ENCODE measurements at places on chromosomes 1 and 21. TPM values are rescaled to one million over a fixed set of nuclear protein-coding genes. Genes with fewer than 3 reads are reported as not detected.

SRM gene
- total RNA-seq = 120 TPM

LENEP gene
- total RNA-seq = 1.4 TPM

PHACTR4 gene
- 49.9 TPM for total RNA-seq

WNT2B gene
- 0.40 TPM for total RNA-seq

DNA sequence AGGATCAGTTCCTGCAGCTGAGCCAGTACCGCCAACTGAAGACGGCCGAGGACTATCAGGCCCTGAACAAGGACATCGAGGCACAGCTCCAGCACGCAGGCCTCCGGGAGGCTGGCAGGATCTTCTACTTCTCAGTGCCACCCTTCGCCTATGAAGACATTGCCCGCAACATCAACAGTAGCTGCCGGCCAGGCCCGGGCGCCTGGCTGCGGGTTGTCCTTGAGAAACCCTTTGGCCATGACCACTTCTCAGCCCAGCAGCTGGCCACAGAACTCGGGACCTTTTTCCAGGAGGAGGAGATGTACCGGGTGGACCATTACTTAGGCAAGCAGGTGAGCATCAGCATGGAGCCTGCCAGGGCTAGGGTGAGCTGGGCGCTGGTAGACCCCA, 10.7 kb downstream of the H6PD start:
- H3K4me1 ChIP-seq = peaks cover 23% of the 10 kb centered on the region
- H3K36me3 ChIP-seq = no peaks in the 10 kb centered on the region
- H3K4me3 ChIP-seq = no peak overlapping the region
- no peak for DNase-seq
- no peaks in the 10 kb centered on the region for H3K27me3 ChIP-seq
- no peak overlapping the region for H3K27ac ChIP-seq

GRCh38 chr1:207872621-207873020, 38.3 kb downstream of the CD34 start:
- H3K4me1 ChIP-seq = no peaks in the 10 kb centered on the region
- H3K27me3 ChIP-seq = peaks cover 31% of the 10 kb centered on the region
- H3K27ac ChIP-seq = no peak overlapping the region

- no peak within 1 kb of the TSS for H3K27ac ChIP-seq
- peaks cover 5% of the 10 kb centered on the region for H3K4me1 ChIP-seq
- no peaks in the 10 kb centered on the region for H3K36me3 ChIP-seq
These were observed at the start of gene PRKCZ for GRCh38 chr1:2049718-2050431. Gene PRKCZ (plus strand): TSS chr1:2050411. CDS start chr1:2050631, 220 bp downstream.

DNA sequence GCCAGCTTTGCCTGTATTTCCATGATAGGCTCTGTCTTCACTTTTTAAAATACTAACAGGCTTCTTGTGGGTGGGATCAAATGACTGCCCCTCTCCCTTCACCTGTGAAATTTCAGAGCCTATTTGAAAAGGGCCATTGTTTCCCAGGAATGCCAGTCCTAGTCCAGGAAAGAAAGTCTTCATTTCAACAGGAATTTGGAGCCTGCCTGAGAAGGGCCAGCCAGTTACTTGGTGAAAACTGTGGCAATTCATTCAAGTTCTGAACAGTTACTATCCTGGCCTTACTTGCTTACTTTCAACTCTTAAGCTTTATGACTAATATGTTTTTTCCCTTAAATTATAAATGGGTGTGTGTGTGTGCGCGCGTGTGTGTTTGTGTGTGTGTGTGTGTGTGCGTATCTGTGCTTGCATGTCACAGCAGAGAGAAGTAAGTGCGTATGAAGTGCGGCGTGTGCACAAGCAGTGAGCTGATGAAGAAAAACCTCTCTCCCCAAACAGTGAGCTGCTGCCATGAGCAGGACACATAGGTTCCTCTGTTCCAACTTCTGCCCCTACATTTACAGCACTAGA, 67.5 kb upstream of the RNPC3 start:
- H3K36me3 ChIP-seq = no peaks in the 10 kb centered on the region
- H3K4me1 ChIP-seq = no peaks in the 10 kb centered on the region
- no peaks in the 10 kb centered on the region for H3K27me3 ChIP-seq
- H3K4me3 ChIP-seq = no peak overlapping the region

DNA sequence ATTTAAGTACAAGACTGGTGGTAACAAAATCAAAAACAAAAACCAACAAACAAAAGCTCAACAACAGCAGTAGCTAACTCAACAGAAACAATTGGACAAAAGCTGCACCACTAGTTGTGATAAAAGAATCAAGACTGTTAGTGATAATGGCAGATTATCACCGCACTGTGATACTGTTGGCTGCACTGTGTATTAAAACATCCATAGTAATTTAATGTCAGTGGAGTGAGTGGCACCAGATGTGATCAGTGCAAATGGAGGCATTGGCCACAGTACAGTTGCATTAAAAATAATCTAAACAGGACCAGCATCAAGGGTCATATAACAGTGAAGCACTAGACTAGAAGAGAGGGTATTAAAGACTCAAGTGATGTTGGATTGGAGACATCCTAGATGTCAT, 1341.3 kb downstream of the MRPL39 start:
- H3K36me3 ChIP-seq = no peaks in the 10 kb centered on the region
- no peak overlapping the region for H3K4me3 ChIP-seq
- DNase-seq = no peak
- no peaks in the 10 kb centered on the region for H3K27me3 ChIP-seq

- H3K27me3 ChIP-seq = no peaks in the 10 kb centered on the region
- H3K4me1 ChIP-seq = peaks cover 10% of the 10 kb centered on the region
- DNase-seq = peak; percentile 14
- no peak overlapping the region for H3K27ac ChIP-seq
- H3K36me3 ChIP-seq = no peaks in the 10 kb centered on the region
These were observed 20.4 kb downstream of the TEX35 start for GRCh38 chr1:178533121-178533946.

GRCh38 chr1:32972814-32973428, 8.3 kb upstream of the RNF19B start:
- no peaks in the 10 kb centered on the region for H3K36me3 ChIP-seq
- H3K4me3 ChIP-seq = peak overlapping the region; percentile 80
- DNase-seq = peak; percentile 94
- no peaks in the 10 kb centered on the region for H3K4me1 ChIP-seq
- peaks cover 38% of the 10 kb centered on the region for H3K27me3 ChIP-seq
- H3K27ac ChIP-seq = no peak overlapping the region

DNA sequence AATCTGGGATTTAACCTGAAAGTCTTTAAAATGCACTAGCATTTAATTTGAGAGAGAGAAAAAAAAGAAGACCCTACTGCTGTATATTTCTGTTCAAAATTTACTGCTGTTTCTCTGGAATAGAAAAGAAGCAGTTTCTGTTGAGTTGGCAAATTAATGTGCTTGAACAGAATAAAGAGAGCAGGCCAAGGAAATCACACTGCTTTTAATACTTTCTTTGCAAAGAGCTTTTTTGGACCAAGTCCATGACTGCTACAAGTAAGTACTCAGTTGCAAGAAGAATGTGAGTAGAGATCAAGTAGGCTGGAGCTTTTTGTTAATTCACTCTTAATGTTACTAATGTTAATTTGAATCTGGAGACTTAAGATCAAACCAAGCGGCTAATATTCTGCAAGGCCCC, 336.2 kb upstream of the SGIP1 start:
- H3K4me3 ChIP-seq = no peak overlapping the region
- no peaks in the 10 kb centered on the region for H3K4me1 ChIP-seq
- no peaks in the 10 kb centered on the region for H3K27me3 ChIP-seq

- H3K27ac ChIP-seq = no peak overlapping the region
- H3K4me1 ChIP-seq = no peaks in the 10 kb centered on the region
- H3K4me3 ChIP-seq = no peak overlapping the region
These were observed 9.6 kb upstream of the CD34 start for GRCh38 chr1:207920444-207921021.

GRCh38 chr21:39263372-39263771, 50.1 kb downstream of the BRWD1 start:
- no peak overlapping the region for H3K27ac ChIP-seq
- no peak for DNase-seq
- H3K27me3 ChIP-seq = no peaks in the 10 kb centered on the region
- peaks cover 79% of the 10 kb centered on the region for H3K36me3 ChIP-seq
